ENCODE measurements at places on chromosomes 1 and 21.
A peak's percentile ranks its signal among the peaks of the same experiment; 100 is the strongest.

- no peak for DNase-seq
Observed at GRCh38 chr1:247322849-247323586, 8.6 kb downstream of the ZNF496 start.

GRCh38 chr1:69246710-69247109, 321.0 kb upstream of the LRRC7 start:
- peak; percentile 8 for DNase-seq

- DNase-seq, result no peak
Observed at GRCh38 chr1:217369271-217369981, 261.5 kb downstream of the GPATCH2 start.

DNA sequence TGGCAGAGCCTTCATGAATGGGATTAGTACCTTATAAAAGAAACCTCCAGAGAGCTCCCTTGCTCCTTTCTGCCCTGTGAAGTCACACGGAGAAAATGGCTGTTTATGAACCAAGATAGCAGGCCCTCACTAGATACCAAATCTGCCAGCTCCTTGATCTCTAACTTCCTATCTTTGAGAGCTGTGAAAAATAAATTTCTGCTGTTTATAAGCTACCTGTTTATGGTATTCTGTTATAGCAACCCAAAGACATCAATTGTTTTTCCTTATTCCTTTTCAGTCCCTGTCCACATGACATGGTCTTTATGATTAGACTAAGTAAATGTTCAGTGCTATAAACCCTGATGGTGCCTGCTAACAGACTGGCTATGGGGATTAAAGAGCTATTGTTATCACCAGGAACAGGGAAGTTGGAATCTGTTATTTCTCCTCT, 9.7 kb upstream of the STIL start:
- DNase-seq, result no peak

DNA sequence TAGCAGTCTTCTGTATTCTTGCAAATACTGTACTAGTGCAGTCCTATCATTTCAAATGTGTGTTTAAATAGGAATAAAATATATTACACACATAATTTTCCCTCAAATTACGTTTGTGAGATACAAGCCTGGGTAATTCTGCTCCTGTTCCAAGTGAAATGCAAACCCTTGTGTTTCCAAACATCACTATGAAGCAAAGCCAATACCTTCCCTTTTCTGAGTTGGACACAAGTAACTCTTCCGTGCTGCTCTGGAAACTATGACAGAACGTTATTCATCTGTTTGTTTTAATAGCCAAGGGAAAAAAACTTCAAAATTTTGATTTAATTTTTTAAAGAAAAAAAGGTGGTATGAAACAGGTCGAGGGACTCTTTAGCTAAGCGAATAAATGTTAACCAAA, 73.7 kb upstream of the UBE2U start:
- DNase-seq, result no peak

GRCh38 chr21:42097860-42098454, 26.8 kb downstream of the UMODL1 start:
- no peak for DNase-seq

- peak; percentile 10 for DNase-seq
Observed at GRCh38 chr1:231986631-231987336, 360.2 kb downstream of the DISC1 start.
